Hepatocyte (in vitro differentiated cells): ENCODE measurements at places on chromosomes 4 and X. TPM values are rescaled to one million over a fixed set of nuclear protein-coding genes. Genes with fewer than 3 reads are reported as not detected.

The NRK gene
- 9.1 and 12.0 TPM in 2 replicates for total RNA-seq

The P2RY8 gene
- total RNA-seq: 0.07 TPM in 1 of 2 replicates, not detected in the other

The PABPC1L2B gene
- total RNA-seq: not detected in 2 replicates

The HMX1 gene
- not detected in 2 replicates for total RNA-seq

GRCh38 chrX:8565729-8566128, 101.1 kb downstream of the VCX3B start:
- no peak for DNase-seq

GRCh38 chr4:79257953-79258613, 67.8 kb downstream of the NAA11 start:
- no peak for DNase-seq

- DNase-seq: no peak
Observed at GRCh38 chrX:103608306-103608963, 672 bp downstream of the TCEAL3 start.

GRCh38 chrX:14920196-14920595, 47.0 kb downstream of the MOSPD2 start:
- no peak for DNase-seq
